Neuronal stem cell (in vitro differentiated cells): ENCODE measurements at places on chromosomes 3 and 15.

DNA sequence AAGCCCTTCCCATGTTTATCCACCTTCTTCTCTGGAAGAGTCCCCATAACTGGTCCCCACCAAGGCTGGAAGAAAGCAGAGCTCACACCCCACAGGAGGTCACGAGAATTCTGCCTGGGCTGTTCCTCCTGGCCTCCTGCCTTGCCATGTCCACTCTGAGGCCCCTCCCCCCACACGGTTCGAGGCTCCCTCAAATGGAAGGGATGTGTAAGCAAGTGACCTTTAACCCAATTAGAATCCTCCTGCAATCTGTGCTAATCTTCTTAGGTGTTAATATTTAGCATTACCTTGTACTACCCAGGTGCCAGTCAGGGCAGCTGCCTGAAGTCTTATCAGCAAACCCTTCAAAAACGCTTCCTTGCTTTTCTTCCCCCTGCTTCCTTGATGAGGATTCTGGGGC, 32.4 kb upstream of the DYNC1LI1 start:
- DNase-seq = no peak

- peak; percentile 80 for DNase-seq
Observed at GRCh38 chr3:42148982-42149432, 57.9 kb downstream of the TRAK1 start.

DNA sequence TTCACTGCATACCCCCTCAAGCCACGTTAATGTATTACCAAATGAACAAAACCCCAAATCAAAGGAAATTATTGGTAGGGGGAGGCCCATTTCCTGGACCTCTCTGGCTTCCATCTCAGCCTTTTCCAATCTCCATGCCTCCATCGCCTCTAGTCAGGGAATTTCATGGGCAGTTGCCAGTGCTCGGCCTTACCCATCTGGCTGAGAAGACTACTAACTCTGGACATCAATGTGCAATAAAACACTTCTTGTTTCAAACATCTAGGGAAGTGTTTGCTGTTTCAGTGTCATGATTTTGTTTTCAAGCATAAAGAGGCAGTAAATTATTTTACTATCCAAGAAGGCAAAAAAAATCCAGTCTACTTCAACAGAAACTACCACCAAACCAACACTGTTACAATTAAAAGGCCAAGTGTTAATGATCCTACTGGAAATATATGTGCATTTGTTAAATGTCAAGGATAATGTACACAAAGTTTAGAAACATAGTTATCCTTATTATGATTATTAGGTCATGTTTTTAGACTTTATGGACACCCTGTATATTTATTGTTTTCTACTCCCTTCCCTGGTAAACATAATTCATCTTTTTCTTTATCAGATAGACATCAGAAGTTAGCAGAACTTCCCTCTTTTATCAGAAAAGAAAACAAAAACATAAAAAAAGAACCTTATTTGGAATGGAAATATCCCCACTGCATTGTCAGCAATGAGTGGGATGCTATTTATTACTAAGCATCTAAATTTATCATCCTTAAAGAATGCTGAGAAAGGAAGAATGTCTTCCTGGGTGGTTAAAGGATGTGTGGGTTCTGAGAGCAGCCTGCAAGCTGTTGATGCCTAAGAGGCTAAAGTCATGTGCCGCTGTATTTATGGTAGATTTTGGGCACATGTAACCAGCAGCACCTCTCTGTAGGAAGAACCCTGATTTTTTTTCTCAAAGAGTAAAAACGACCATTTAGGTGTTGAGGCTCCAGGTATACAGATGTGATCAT, 15.2 kb downstream of the LDHAL6B start:
- no peak for DNase-seq

DNA sequence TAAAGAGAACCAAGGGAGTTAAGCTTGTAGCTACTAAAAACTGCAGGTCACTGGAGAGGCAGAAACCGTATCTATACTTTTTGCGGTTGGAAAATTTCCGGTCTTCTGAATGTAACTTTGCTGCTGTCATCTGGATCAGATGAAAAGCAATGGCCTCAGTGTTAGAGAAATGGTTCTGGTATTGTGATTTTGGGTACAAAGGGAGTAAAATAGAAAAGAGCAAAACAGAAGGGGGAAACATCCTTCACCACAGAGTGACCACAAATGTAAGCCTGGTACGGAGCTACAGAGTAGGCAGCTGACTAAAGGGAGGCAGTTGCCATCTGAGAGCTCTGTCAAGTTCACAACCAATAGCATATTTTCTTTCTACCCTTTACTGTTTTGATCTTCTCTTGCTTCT, 5.6 kb downstream of the CD96 start:
- no peak for DNase-seq

GRCh38 chr3:148075771-148076716, 621.7 kb upstream of the AGTR1 start:
- peak; percentile 45 for DNase-seq

GRCh38 chr3:30886888-30887287, 7.6 kb downstream of the GADL1 start:
- DNase-seq = no peak

DNA sequence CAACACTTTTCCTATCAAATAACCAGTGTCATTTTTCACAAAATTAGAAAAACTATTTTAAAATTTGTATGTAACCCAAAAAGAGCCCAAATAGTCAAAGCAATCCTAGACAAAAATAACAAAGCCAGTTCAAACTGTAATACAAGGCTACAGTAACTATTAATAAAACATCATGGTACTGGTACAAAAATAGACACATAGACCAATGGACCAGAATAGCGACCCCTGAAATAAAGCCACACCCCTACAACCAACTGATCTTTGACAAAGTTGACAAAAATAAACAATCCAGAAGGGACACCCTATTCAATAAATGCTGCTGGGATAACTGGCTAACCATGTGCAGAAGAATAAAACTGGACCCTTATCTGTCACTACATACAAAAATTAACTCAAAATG, 19.9 kb downstream of the TM4SF18 start:
- DNase-seq = no peak

- no peak for DNase-seq
Observed at GRCh38 chr15:82621970-82622369, 25.2 kb downstream of the CPEB1 start.

DNA sequence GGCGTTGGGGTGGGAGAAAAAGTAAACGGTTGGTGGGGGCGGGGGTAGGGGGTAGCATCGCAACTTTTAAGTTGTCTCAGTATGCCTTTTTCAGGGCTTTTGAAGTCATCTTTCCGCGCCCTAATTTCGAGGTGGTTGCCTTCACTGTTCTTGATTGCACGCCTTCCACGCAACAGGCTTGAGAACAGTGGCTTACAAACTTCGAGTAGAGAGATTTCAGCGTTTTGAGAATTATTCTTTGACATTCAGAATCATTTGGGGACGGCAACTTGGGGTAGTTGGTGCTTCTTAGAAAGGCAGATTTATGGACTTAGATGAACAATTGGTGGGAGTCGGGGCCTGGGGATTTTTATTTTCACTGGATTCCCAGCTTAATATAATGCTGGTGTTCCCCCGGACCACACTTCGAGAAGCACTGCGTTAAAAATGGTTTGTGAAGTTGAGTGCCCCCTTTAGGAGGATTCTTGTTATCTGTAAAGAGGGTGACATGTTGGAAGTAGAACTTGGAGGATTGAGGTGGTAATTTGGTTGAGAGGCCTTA, 880 bp downstream of the PPP4R2 start:
- peak; percentile 30 for DNase-seq

GRCh38 chr3:167225821-167226220, 154.3 kb downstream of the ZBBX start:
- no peak for DNase-seq

DNA sequence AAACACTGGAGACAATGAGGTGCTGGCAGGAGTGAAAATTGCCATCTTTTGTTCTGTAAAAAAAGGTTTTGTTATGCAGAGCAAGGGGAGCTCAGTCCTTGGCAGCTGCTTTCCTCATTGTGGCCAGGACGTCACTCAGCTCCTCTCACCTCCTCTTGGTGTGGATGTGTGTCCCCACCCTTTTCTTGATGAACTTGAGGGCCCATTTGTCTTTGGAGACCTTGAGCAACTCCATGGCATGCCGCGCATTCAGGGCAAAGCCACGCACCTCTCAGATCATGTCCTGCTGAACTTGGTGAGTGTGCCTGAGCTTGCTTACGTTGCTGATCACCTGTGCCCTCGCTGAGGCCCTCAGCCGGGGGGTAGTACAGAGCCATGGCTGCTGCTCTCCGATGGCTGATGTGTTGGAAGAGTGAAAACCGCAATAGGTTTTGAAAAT, 24.5 kb upstream of the BDH1 start:
- DNase-seq = no peak
